ENCODE measurements at places on chromosomes 3 and 15. TPM values are rescaled to one million over a fixed set of nuclear protein-coding genes. Genes with fewer than 3 reads are reported as not detected.

DNA sequence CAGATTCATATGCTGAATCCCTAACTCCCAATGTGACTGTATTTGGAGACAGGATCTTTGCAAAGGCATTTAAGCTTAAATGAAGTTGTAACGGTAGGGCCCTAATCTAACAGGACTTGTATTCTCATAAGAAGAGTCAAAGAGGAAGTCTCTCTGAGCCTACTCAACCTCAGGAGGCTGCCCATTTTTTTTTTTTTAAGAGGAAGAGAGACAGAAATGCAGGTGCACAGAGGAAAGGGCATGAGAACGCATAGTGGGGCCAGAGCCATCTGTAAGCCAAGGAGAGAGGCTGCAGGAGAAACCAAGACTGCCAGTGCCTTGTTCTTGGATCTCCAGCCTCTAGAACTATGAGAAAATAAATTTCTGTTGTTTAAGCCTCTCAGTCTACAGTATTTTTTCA, 28.4 kb downstream of the ZNF860 start:
- H3K27me3 ChIP-seq: peaks cover 4% of the 10 kb centered on the region
- H3K4me3 ChIP-seq: no peak overlapping the region
- H3K36me3 ChIP-seq: no peaks in the 10 kb centered on the region

DNA sequence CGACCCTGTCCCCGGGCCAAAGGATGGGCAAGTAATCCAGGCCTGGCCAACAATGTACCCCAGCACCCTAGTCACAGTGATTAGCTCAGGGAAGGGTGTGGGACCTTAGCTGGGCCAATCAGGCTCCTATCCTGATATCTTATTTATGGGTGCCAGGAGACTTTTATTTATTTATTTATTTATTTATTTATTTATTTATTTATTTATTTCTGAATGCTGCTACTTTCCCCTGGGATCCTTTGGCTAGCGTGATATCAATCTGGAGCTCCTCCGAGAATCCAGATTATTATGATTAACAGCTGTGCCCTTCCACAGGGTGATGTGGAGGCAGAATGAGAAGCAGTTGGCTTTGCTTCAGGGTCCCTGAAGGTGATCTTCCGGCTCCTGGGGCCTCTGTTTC, 32.2 kb upstream of the BHLHE40 start:
- H3K4me3 ChIP-seq: no peak overlapping the region
- H3K27ac ChIP-seq: no peak overlapping the region
- H3K27me3 ChIP-seq: no peaks in the 10 kb centered on the region

POLG gene
- 62.0 TPM for total RNA-seq

GRM2 gene
- 0.30 TPM for total RNA-seq

- no peaks in the 10 kb centered on the region for H3K36me3 ChIP-seq
- DNase-seq: no peak
- H3K27ac ChIP-seq: no peak overlapping the region
- H3K4me3 ChIP-seq: no peak overlapping the region
- H3K4me1 ChIP-seq: no peaks in the 10 kb centered on the region
These were observed 9.7 kb upstream of the TATDN2 start for GRCh38 chr3:10238345-10239183.

DNA sequence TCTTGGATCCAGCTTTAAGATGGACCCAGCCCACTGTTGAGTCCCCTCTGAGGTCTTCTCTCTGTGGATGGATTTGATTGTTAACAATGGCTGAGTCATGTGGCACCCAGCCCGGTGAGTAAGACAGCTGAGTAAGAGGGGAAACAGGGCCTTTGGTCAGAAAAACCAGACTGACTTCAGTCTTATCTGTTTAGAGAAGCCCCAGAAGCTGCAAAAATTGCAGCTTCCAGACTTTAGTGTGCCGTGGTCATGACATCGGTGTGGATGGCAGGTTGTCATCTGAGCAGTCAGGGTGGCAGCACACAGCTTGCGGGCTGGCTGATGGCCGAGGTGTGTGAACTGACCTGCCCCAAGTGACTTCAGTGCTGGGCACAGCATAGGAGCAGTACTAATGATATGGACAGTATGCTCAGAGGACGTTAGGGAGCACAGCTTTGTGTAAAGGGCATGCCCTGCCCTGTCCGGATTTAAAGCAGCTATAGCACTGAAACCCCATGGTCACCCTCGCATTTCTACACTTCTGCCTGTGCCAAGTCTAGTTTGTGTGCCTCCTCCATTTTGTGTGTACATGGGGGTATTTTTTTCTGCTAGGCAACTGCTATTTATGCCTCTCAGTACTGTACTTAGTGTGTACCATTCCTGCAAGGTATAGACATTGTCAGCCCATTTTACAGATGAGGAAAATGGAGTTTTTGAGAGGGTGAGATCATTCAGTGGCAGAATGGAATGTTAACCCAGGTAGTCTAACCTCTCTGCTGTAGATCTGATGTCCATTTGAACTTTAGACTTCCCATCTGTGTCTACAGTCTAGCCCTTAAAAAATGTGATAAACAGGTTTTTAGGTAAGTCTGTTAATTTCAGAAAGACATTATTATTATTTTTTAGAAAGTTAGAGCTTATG, 44.4 kb downstream of the FLNB start:
- peaks cover 9% of the 10 kb centered on the region for H3K4me1 ChIP-seq
- H3K27me3 ChIP-seq: no peaks in the 10 kb centered on the region
- no peaks in the 10 kb centered on the region for H3K36me3 ChIP-seq
- no peak overlapping the region for H3K4me3 ChIP-seq
- peak; percentile 95 for DNase-seq

- no peaks in the 10 kb centered on the region for H3K4me1 ChIP-seq
- H3K27me3 ChIP-seq: no peaks in the 10 kb centered on the region
- no peak for DNase-seq
These were observed 109.8 kb downstream of the IGF2BP2 start for GRCh38 chr3:185715091-185715490.

CSTA gene
- total RNA-seq: 1.5 TPM

CYP8B1 gene
- total RNA-seq: not detected

Measured in uterus (tissue), 4 donors.